H7 (cell line): ENCODE measurements at places on chromosomes 1 and 21.

GRCh38 chr1:173554541-173555250 is 48.2 kb downstream of the SLC9C2 start:
- no peak for DNase-seq

DNA sequence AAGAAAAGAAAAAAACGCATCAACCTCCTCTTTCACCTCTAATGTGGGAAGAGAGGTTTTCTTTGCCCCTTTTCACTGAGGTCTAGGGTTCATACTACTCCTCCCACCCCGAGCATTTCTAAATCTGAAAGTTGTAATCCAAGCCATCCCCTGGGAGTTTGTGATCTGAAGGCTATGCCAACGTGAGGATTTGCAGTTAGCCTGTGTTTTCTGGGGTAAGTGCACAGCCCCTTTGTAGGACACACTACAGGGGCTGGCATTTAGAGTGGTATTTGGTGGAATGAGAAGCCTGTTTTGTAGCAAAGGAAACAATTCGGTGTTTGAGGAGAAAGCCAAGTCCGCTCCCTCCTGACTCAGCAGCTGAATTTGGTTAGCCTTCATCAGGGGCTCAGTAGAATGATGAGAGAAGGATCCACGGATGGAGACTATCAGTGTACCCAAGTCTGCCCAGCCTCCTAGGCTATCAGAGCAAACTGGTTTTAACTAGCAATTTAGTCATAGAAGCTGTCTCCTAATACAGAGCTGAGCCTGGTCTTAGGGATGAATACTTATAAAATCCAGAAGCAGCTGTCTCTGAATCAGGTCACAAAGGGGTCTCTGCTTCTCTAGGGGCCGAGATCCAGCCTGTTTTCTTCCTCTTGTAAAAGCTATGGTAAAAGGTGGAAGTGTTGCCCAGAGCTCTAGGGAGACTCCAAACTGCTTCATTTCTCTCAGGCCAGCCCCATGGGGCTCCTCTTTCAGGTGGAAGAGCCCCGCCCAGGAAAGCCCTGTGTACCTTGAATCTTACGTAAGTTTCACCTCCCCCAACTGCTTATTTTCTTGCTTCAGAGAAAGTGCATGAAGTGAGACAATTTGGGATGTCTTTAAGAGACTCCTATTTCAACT is 2.1 kb downstream of the PCP4L1 start:
- DNase-seq = no peak

- no peak for DNase-seq
Observed at GRCh38 chr1:225848030-225848955, 33.9 kb downstream of the TMEM63A start.

- DNase-seq = no peak
Observed at GRCh38 chr1:14340002-14340785, 258.3 kb upstream of the KAZN start.

DNA sequence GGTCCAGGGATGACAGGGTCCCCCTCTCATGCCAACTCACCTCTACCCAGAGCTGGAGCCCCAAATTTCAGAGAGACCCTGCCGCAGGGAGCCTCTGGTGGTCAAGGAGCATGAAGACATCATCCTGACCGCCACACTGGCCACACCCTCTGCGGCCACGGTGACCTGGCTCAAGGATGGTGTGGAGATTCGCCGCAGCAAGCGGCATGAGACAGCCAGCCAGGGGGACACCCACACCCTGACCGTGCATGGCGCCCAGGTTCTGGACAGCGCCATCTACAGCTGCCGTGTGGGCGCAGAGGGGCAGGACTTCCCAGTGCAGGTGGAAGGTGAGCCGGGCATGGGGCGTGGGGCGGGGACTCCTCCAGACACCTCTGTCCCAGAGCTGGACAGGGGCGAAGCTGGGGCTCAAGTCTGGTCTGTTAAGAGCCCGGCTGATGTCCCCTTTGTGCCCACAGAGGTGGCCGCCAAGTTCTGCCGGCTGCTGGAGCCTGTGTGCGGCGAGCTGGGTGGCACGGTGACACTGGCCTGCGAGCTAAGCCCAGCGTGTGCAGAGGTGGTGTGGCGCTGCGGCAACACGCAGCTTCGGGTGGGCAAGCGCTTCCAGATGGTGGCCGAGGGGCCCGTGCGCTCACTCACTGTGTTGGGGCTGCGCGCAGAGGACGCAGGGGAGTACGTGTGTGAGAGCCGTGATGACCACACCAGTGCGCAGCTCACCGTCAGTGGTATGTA is 66.0 kb downstream of the OBSCN start:
- DNase-seq = peak; percentile 75

- no peak for DNase-seq
Observed at GRCh38 chr1:201760516-201760915, 68.4 kb upstream of the IPO9 start.

DNA sequence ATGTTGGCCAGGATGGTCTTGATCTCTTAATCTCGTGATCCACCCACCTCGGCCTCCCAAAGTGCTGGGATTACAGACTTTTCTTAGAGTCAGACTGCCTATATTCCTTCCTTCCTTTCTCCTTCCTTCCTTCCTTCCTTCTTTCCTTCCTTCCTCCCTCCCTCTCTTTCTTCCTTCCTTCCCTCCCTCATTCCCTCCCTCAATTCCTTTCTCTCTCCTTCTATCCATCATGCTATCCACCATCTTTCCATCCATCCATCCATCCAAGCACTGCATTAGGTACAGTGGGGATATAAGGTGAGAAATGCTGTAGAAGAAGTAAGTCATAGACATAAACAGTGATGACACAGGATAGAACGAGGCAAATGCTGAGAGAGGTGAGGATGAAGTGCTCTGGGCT is 13.2 kb downstream of the LAMC2 start:
- no peak for DNase-seq

GRCh38 chr1:39478126-39478915 is 13.1 kb upstream of the BMP8A start:
- DNase-seq = no peak

DNA sequence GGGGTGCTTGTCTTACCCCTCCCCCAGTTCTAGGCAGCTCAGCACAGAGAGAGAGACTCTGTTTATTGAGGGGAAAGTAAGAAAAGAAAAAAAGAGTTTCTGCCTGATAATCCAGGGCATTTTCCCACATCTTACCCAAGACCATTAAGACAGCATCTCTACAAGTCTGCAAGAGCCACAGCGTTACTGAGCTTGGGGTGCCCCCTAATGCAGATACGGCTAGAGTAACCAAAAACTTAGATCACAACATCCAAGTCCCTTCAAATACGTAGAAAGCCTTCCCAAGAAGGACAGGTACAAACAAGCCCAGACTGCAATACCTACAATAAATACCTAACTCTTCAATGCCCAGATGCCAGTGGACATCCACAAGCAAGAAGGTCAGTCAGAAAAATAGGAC is 6.2 kb upstream of the TEX50 start:
- DNase-seq = no peak

- no peak for DNase-seq
Observed at GRCh38 chr1:198919667-198920398, 281.0 kb downstream of the PTPRC start.

DNA sequence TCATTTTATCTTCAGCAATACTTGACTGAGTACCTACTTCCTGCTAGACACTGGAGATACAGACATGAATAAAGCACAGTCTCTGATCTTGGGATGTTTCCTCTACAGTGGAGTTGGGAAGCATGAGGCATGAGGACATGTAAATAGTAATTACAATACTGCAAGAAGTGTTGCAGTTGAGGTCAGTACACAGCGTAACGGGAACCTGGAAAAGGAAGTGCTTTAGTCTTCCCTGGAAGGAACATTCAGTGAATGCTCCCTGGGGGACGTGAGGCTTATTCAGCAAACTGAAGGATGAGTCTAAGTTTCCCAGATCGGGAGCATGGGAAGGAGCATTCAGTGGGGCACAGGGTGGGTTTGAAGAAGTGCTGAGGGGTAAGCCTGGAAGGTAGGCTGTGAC is 112.4 kb downstream of the PIK3R3 start:
- DNase-seq = no peak

DNA sequence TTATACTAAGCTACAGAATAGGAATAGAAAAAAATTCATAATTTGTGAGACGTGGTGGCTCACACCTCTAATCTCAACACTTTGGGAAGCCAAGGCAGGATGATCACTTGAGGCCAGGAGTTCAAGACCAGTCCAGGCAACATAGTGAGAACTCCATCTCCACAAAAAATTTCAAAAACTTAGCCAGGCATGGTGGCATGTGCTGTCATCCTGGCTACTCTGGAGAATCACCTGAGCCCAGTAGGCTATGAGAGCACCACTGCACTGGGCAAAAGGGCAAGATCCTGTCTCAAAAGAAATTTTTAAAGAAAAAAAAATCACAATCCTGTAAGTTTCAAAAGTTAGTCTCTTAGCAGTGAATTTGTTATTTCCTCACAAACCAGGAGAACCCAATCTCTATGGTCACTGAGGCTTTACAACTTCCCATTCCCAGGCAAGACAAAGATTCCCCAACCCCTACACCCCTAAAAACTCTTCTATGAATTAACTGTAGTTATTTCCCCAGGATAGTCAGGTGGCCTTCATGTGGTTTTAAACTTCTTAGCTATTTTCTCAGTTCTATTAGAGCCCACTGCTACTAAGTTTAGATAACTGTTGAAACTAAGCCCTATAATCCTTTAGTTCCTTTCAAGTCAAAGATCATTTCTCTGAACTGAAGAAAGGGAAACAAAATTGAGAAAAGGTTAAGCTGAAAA is 74.5 kb downstream of the FOXJ3 start:
- no peak for DNase-seq
